ENCODE measurements at places on chromosomes 11 and 22.

GRCh38 chr11:2301631-2302305 is at the start of the genes C11orf21 and TSPAN32:
TSS of gene C11orf21 (minus strand) at chr11:2301918. CDS start at chr11:2301808, 110 bp downstream.
TSS of gene TSPAN32 (plus strand) at chr11:2302013. CDS start at chr11:2302150, 137 bp downstream.
- no peak for DNase-seq

DNA sequence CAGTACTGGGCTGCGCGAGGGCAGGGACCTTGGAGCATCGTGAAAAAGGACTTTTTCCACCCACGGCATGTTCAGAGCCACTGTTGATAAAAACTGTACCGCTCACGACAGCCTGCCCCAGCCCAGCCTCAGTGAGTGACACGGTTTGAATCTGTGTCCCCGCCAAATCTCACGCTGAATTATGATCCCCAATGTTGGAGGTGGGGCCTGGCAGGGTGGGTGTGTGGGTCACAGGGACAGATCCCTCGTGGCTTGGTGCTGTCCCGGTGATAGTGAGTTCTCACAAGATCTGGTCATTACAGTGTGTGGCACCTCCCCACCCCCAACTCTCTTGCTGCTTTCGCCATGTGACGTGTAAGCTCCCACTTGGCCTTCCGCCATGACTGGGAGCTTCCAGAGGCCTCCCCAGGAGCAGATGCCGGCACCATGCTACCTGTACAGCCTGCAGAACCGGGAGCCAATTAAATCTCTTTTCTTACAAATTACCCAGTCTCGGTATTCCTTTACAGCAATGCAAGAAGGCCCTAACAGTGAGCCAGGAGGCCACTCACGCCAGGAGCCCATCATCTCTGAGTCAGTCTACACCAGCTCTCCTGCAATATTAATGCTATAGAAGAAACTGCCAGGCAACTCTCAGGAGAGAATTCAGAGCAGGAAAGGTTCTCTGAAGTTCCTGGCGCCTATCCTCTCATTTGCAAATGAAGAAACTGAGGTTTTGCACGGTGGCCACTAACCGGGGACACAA is 1.3 kb downstream of the TOLLIP start:
- DNase-seq: no peak

GRCh38 chr11:12454782-12455181 is 77.4 kb downstream of the PARVA start:
- DNase-seq: no peak

DNA sequence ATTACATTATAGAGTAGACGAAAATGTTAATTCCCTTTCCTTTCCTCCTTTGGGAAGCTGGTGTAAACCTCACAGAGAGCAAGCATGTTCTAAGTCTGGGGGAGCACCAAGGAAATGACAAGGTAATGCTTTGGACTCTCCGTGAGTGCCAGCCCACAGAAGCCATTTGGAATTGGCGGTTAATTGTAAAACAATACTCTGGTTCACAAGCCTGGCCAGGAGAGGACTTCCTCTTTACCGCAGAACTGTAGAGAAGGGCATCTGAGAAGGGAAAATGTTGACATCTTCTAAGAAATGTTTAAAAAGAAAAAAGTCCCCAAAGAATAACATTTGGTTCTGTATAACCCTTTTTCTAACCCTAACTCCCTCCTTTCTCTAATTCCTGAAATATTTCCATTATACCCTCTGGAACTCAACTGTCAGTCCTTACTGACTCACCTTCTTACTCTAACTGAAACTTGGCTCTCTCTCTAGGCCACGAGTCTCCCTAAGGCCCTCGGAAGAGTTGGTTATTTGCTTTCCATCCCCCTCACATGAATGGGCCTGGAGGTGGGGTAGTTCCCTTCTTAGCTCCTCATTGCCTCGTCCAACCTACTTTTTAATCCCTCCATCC is 379.8 kb downstream of the SOX6 start:
- no peak for DNase-seq

- DNase-seq: no peak
These were observed 37.3 kb upstream of the POU2AF1 start for GRCh38 chr11:111416231-111416960.

DNA sequence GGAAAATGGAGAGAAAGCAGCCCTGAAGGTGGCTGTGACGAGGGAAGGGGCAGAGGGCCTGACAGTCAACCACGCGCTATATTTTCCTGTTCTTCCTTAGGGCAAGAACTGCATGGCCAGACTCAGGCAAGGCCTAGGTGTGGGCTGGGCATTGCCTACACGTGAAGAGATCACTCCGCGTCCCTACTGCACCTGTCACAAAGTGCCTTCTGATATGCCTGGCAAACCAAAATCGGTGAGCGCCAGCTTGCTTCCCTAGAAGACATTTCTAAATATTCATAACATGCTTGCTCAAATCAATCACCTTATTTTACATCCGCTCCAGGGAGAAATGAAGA is 6.3 kb downstream of the TMEM121B start:
- no peak for DNase-seq

GRCh38 chr11:67240576-67241389 is 25.5 kb upstream of the GRK2 start:
- no peak for DNase-seq

DNA sequence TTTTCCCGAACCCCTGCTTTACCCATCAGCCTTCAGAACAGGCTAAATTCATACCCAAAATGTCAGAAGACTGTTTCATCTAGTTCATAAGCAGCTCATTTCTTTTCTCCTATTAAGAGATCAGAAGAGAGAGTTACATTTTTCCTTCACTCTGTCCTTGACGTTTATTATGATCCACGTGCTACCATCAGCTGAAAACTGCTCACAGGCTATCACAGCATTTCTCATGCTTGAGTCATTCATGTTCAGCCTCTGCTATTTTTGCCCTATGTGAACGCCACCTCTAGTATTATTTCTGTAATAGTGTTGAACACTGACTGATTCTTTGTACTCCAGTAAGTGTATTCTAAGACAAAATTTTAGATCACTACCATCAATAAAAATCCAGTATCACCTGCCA is 51.9 kb downstream of the SLC1A2 start:
- DNase-seq: no peak

- no peak for DNase-seq
These were observed 3.9 kb upstream of the GCAT start for GRCh38 chr22:37803639-37804351.

DNA sequence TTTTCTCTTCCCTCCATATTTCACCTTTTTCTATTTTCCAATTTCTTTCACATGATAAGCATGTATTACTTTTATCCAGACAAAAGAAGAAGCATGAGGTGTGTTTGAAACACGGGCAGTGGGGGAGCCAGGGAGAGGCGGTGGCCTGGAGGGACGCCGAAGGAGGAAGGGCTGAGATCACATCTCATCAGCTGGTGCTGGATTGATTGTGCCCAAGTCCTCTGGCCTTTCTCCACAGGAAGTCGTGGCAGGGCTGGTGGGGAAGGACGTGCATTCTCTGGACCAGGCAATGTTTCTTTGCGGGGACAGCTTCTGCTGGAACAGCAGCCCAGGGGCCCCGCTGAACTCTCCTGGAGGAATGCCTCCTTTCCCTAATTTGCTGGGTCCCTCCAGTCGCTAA is 82.9 kb downstream of the MIAT start:
- no peak for DNase-seq

GRCh38 chr11:36577373-36577772 is 9.6 kb downstream of the RAG1 start:
- DNase-seq: no peak

GRCh38 chr11:95791709-95792033 is 1.4 kb downstream of the CEP57 start:
- DNase-seq: no peak

DNA sequence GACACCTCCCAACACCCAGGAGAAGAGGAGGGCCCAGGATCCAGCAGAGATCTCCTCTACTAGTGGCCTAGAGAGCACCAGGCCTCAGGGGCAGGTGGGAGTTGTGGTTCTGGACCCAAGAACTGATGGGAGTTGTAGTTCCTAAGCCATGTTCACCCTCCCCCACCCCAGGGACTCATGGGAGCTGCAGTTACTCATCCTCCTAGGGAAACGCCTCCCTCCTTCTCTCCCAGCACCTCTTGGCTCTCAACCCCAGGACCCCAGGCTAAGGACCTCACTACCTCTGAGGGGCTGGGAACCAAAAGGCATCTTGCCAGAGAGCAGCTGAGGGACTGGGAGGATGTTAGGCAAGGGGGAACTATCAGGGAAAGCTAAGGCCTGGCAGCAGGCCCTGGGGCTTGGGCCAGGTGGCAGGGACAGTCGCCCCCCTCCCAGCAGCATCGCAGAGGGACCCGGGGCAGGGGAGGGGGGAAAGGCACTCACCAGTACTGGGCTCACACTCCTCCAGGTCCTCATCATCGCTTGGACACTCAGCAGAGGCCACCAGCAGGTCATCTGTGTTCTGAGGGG is 28.9 kb downstream of the SLC22A12 start:
- DNase-seq: peak; percentile 26

GRCh38 chr11:47378836-47379170 is 456 bp upstream of the SPI1 start:
- DNase-seq: no peak

DNA sequence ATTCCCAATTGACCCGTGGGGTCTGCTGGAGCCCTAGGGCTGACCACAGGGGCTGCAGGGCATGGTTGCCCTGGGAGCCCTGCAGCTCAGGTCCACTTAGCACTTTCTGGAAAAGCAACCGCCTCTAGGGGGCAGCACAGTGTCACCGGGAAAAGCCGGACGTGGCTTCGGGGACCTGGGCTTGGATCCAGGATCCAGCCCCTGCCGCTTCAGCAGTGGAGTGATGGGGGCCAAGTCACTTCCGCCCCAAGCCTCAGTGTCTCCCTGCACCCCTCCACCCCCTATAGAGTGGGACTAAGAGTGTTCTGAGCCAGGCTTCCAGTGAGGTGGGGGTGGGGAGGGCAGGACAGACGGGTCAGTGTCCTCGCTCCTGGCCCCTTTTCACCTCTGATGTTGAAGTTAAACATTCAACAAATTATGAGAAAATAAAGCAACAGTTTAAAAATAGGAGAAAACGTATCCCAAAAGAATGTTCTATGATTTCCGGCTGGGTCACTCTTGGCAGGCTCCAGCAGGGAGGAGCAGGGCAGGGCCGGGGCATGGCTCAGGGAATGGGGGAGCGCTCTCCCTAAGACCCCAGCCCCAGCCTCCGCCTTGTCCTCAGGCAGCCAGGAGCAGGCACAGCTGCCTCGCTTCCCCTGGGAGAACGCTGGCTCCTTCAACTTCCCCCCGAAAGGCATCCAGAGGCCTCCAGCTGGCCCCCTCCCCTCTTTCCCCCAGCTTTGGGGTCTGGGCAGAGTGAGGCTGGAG is 96.5 kb upstream of the FGF3 start:
- peak; percentile 65 for DNase-seq

- no peak for DNase-seq
These were observed 29.5 kb upstream of the FTH1 start for GRCh38 chr11:61996933-61997332.

GRCh38 chr11:116797816-116798215 is 6.1 kb upstream of the APOA5 start:
- DNase-seq: no peak

- no peak for DNase-seq
These were observed 32.9 kb upstream of the EED start for GRCh38 chr11:86211619-86212018.

DNA sequence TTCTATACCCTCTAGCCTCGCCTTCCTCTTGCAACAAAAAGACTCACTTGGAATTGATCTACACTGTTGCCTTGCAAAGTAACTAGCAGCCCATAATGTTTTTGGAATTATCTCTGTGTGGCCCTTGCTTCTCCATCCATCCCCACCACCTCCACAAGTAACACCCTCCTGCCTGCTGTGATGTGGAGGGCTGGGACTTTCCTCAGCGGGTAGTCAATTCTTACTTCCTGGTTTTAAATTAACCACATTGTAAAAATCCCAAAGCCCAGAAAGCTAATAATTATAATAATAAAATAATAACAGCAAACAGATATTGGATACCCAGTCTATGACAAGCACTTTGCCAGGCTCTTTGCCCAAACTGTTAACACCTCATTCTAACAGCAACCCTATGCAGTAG is 40.8 kb upstream of the GALNT18 start:
- no peak for DNase-seq

GRCh38 chr11:134738581-134738980 is 326.5 kb upstream of the B3GAT1 start:
- DNase-seq: no peak

GRCh38 chr22:50723991-50724390 is 14.0 kb upstream of the ACR start:
- no peak for DNase-seq

GRCh38 chr22:44286646-44287045 is 26.1 kb downstream of the SHISAL1 start:
- no peak for DNase-seq

GRCh38 chr22:27801202-27801615 is 347 bp downstream of the MN1 start:
- DNase-seq: no peak

DNA sequence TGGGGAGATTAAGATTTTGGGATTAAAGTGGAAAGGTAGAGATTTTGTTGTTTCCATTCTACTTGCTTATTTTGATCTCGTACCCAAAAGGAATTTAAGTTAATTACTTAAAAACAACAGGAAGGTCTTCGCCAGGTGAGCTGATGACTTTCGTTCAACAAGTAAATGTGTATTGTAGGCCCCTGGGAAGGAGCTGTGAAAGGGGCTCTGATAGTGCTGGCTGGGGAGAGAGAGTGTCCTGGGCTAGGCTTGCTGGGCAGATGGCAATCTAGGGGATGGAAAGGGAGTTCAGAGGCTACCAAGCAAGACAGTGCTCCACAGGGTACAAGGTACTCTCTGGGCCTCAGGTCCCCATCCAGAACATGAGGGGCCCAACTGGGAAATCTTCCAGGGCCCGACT is 189.4 kb downstream of the CEP164 start:
- no peak for DNase-seq
